ENCODE measurements at places on chromosomes 4 and X. TPM values are rescaled to one million over a fixed set of nuclear protein-coding genes. Genes with fewer than 3 reads are reported as not detected.
A peak's percentile ranks its signal among the peaks of the same experiment; 100 is the strongest.

The MMRN1 gene
- not detected for total RNA-seq

GRCh38 chr4:3666263-3666662 lies 99.9 kb upstream of the ADRA2C start:
- DNase-seq: no peak

The TLR8 gene
- total RNA-seq: not detected

GRCh38 chr4:102564399-102565059 lies 63.4 kb downstream of the NFKB1 start:
- DNase-seq: peak; percentile 81

The ARAP2 gene
- total RNA-seq: 1.8 TPM

DNA sequence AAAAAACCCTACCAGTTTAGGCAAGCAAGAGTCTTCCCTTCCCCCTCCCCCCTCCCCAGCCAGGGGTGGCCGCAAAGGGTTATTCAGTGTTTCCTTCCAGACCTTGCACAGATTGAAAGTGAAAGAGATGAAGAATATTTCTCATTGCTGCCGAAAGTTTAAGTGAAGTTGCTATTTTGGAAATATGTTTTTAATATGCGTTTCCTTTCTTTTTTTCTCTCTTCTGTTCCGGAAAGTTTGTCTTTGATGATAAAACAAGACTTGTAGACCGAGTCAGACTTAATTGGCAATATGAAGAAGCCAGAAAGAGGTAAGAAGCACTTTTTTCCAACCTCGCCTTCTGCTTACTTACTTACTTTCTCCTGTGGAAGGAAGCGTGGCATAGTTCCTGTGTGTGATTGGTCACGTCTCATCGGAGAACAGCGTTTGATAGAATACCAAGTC lies 58.5 kb upstream of the CLCN4 start:
- DNase-seq: no peak

The ALAS2 gene
- total RNA-seq: not detected

- DNase-seq: peak; percentile 98
Observed at GRCh38 chrX:13463608-13464007, 105.8 kb upstream of the EGFL6 start.

DNA sequence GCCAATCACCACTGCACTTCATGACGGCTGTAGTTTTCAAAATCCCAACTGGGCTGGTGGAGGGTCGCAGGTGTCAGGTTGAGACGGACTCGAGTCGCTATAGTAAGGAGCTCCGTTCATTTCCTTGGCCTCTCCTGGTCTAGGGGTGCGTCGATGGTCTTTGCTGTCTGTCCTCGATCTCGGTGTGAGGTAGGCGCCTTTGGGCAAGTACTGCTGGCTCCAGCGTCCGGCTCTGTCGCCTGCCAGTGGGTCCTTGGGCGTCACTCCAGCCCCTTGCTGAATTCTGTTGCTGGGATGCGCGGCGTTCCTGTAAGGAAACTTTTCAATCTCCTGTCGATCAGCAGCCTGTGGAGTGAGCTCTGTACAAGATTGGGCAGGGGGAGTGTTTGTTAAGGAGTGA lies 76.7 kb downstream of the CCNB3 start:
- DNase-seq: no peak

DNA sequence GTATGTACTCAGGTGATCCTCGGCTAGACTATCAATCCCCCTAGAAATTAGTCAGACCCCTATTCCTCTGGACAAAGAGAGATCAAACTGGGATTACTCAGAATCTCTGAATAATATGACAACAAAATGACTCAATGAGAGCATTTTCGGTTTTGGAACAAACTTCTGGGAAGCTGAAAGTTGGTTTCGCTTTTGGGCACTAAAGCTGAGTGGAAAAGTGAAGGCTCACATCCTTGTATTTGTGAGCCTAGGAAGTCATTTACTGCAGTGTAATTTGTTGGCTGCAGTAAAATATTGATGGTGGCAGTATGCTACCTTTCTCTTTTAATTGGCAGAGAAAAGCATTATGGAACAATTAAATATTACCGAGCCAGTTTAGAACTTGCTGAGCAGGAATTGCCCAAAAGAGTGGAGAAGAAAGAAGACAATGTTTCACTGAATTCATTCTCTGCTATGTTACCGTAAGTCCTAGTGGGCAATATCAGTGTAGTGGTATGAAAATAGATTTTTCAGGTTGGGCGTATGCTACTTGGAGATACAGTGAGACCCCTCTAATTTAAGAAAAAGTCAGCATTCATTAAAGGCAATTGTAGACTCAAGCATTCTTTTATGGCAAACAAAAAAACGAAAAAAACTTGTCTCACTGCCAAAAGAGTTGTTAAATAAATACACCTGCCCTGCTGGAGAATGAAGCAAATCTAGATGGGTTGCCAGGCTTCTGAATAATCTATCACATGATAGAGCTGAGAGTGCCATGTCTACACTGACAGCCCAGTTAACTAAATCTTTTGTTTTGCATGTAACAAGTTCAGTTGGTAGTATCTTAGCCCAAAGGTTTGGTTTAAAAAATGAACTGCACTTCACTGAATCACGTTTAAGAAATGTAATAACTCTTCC lies 69.6 kb downstream of the AGTR2 start:
- no peak for DNase-seq

The SOWAHB gene
- total RNA-seq: under 0.01 TPM

DNA sequence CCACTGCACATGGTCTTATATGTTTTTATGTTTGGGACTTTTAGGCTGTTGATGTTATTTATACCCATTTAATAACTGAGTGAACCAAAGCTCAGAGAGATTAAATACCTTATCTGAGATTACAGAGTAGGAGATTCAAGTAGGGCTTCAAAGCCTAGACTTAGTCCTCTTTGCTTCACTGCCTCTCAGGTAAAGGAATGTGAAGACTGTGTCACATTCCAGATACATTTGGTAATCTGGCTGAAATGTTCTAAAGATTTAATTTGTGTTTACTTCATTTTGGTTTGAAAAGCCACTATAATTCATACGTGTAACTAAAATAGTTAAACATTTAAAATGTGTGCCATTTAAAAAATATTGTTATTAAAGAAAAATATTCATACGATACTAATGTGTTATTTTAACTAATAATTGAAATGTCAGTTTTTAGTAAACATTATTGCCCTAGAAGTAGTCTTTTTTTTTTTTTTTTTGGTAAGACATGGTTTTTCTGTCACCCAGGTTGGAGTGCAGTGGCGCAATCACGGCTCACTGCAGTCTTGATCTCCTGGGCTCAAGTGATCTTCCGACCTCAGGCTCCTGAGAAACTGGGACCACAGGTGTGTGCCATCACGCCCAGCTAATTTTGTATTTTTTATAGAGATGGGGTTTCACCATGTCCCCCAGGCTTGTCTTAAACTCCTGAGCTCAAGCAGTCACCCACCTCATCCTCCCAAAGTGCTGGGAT lies 54.3 kb downstream of the WWC2 start:
- DNase-seq: no peak

The POLN gene
- 0.72 TPM for total RNA-seq

- DNase-seq: no peak
Observed at GRCh38 chr4:174658246-174658645, 136.0 kb upstream of the HPGD start.

DNA sequence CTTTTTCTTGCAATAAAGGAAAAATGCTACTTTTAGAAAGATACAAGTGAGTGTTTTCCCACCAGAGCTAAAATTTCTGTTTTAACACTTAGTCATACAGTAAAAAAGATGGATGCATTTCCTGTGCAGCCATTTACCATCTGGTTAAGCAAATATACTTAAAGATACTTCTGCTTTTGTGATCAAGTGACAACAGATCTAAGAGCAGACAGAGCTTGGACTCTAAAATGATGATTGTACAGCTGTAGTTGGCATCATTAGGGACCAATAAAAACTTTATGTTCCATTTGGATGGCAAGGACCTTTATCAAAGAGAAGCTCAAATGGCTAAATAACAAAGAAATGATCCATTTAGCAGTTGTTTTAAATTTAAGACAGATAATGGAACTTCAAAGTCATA lies 270.8 kb downstream of the FSTL5 start:
- no peak for DNase-seq

DNA sequence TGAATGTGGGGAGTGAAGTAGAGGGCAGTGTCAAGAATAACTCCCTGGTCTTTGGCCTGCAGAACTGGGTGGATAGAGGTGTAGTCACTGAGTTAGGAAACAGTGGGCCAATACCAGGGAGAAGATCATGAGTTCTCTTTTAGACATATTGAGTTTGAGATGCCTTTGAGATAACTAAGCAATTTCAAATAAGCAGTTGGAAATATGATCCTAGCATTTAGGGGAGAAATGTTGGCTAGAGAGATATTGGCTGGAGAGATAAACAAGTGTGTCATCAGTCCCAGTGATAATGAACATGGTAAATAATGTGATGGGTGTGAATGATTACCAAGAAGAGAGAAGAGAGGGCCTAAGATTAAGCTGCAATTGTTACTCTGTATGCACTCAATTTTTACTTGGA lies 95.3 kb upstream of the HPRT1 start:
- peak; percentile 33 for DNase-seq

The HELT gene
- not detected for total RNA-seq

GRCh38 chr4:114601304-114602052 lies 2.9 kb downstream of the UGT8 start:
- no peak for DNase-seq

The FAM184B gene
- 0.18 TPM for total RNA-seq

DNA sequence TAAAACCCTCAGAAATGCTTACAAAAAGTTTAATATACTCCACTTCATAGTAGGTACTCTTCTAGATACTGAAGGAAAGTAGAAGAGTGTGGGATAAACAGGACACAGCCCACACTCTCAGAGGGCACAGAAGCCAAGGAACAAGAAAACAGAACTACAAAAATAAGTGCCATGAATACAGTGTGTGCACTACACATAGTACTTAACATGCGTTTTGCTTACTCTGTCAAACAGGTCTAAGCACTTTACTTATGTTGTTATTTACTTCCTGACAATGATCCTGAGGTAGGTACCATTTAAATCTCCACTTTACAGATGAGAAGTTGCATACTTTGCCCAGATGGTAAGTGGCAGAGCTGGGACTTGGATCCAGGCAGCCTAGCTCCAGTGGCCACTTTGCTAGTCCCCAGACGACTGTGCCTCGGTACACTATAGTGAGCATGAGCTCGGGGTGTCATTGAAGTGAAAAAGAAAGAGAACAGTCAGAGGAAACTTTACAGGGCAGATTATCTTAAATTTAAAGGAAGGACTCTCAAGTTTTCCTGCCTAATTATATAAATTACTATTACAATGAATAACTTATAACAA lies 120.3 kb downstream of the BANK1 start:
- DNase-seq: no peak

DNA sequence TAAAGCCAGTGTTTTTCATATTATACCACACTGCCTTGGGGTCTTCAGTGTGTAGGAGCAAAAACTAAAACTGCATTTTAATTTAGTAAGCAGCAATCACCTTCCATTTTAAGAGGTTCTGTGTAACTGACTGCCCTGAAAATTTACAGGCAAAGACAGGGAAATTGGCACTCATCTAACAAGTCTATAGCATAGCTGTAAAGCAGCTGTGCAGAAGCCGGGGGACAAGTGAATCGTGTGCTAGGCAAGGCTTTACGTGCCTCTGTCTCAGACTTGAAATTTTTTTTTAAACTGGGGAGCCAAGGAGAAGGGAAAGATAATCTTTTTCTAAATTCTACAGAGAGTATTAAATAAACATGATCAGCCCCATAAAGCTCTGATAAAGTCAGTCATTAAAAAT lies 39.7 kb downstream of the TSPAN5 start:
- no peak for DNase-seq

The FAM236B gene
- not detected for total RNA-seq

The OCIAD2 gene
- total RNA-seq: 16.5 TPM

- DNase-seq: no peak
Observed at GRCh38 chr4:32102896-32103295, 1382.7 kb downstream of the PCDH7 start.

DNA sequence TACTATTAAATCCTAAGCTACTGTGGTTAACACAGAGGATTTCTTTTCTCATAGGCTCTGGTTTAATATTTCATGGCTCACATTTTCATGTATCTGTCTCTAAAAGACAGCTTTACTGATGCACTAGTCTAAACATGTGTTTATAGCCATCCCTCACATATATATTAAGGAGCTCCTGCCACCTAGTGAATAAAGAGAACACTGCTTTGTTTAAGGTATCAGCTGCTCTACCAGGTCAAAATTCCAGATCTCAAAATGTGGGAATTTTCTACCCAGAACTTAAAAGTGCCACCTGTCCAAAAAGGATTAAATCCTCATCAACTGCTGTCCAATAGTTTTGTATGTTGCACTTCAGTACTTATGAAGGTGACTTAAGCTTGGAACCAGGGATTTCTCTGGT lies 188.5 kb upstream of the TEX13C start:
- no peak for DNase-seq

The MGAT4D gene
- not detected for total RNA-seq

GRCh38 chrX:11081511-11081910 lies 29.6 kb upstream of the HCCS start:
- no peak for DNase-seq

- no peak for DNase-seq
Observed at GRCh38 chr4:154741922-154742850, 1.6 kb upstream of the LRAT start.

- no peak for DNase-seq
Observed at GRCh38 chr4:114497116-114497515, 101.5 kb upstream of the UGT8 start.

DNA sequence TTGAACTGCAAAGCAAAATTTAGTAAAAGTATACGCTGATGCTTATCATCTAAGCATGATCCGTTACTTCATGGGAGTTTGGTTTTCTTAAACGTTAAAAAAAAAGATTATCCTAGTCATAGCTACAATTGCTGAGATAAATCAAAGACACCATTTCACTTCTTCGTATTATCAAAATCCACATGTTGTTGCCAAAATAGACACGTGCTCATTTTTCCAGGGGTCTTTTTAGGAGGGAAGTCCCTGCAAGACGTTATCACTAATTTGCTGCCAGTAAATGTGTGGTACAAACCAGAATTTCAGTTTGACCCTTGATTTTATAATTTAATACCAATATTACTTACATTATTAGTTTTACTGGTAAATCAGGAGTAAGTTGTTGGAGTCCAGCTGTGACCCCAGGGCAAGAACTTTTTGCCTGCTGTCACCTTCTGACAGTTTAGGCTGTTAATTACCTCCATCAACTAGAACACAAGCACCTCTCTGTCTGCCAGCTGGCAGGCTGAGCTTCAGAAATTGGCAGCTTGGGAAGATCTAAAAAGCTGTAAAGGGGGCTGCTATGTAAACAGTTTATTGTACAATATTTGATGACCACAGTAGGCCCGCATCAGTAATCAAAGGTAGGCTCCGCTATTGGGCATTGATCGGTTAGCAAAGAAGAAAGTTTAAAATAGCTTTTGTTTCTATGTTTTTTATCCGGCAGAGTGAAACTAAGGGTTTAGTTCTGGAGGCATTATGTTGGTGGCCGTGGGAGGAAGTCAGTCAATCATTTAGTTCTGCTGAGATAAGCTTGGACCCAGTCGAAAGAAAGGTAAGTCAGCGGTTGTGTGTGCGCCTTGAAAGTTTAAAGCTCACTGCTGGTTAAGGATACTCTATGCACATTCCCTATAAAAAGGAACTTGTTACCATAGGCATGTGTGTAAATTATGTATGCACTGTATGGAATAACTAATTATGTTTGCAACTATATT lies 196.4 kb downstream of the FBXO8 start:
- DNase-seq: no peak

The IL2RG gene
- total RNA-seq: not detected

Measured in IMR-90 (cell line).